HTR-8/SVneo (cell line): ENCODE measurements at places on chromosomes 11 and 22.

- no peak for DNase-seq
Measured at GRCh38 chr11:26332572-26332915, 614 bp downstream of the ANO3 start.

GRCh38 chr11:70555078-70555477 lies 156.7 kb downstream of the CTTN start:
- DNase-seq, result no peak

DNA sequence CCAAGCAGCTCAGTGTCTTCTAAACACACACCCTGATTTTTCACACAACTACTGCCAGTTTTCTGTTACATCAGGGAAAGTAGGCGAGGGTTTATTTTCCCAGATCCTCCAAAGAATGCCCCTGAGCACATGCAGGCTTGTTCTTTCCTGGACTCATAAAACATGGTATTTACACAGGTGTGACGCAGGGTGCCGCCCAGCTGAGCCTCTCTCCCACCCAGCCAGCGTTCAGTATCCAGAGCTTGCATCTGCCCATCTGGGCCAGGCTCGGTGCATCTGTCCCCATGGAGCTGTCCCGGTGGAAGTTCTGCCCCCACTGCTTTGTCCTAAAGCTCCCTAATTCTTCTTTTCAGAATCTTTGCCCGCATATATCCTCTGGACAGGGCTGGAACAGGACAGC lies 44.8 kb upstream of the ISX start:
- no peak for DNase-seq

GRCh38 chr11:294780-295179 lies 4.5 kb downstream of the IFITM5 start:
- no peak for DNase-seq

DNA sequence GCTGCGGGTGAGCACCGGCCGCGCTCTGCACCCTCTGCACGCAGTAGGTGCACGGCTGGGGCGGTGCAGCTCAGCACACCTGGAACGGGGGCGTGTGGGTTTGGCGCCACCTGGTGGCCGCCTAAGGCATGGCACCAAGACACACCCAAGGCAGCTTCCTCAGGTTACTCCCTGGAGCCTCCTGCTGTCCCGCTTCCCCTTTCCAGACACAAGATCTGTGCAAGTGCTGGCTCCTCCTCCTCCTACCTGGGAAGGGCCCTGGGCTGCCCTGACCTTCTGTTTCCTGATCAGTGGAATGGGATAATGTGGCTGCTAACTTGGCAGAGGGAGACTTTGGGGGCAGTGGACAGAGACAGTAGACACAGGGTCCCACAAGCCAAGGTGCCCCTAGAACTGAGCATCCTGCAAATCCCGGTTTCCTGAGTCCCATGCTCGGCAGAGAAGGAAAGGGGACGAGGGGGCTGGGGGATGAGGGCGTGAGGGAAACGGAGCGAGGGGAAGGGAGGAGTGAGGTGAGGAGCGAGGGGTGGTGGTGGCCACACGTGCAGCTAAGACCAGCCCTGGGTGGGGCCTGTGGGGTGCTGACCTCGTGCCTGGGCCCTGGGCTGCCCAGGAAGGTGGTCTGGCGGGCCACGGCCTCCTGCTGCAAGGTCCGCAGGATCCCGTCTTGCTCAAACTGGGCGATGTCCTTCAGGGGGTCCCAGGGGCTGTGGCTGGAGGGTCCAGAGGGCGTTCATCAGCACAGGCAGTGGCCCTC lies 34.8 kb upstream of the CARS1 start:
- peak; percentile 91 for DNase-seq

DNA sequence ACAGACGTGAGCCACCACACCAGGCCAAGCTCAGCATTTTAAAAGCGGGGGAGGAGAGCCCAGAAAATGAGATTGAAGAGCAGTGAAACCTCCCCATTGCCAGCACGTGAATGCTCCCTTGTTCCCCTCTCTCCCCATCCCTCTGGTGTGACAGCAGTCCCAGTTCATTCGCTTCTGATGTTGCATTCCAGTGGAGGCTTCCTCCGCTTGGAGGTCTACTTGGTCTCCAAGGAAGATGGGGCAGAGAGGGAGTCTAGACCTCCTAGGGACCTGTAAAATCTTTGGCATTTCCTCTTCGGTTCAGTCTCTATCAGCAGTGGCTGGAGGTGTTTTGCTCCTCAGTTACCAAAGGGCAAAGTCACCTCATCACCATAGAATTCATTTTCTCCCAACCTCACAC lies 30.2 kb upstream of the EP300 start:
- no peak for DNase-seq

DNA sequence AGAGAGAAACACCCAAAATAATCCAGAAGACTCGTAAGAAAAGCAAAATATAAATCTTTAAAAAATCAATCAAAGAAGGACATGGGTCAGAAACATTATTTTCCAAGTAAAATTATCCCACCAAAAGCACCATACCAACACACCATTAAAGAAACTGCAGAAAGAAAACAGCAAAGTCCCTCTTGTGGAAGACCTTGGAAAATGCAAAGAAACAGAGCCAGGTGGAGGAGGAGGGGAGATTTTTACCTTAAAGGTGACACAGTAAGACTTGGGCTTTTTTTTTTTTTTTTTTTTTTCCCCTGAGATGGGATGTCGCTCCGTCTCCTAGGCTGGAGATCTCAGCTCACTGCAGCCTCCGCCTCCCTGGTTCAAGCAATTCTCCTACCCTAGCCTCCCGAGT lies 123.8 kb downstream of the LARGE1 start:
- DNase-seq, result no peak
